Fibroblast of upper back skin (primary cell): ENCODE measurements at places on chromosomes 16 and 17.

GRCh38 chr16:74756203-74756602 lies 18.4 kb downstream of the FA2H start:
- no peak for DNase-seq

GRCh38 chr17:27846042-27846655 lies 45.8 kb upstream of the NOS2 start:
- DNase-seq: no peak

DNA sequence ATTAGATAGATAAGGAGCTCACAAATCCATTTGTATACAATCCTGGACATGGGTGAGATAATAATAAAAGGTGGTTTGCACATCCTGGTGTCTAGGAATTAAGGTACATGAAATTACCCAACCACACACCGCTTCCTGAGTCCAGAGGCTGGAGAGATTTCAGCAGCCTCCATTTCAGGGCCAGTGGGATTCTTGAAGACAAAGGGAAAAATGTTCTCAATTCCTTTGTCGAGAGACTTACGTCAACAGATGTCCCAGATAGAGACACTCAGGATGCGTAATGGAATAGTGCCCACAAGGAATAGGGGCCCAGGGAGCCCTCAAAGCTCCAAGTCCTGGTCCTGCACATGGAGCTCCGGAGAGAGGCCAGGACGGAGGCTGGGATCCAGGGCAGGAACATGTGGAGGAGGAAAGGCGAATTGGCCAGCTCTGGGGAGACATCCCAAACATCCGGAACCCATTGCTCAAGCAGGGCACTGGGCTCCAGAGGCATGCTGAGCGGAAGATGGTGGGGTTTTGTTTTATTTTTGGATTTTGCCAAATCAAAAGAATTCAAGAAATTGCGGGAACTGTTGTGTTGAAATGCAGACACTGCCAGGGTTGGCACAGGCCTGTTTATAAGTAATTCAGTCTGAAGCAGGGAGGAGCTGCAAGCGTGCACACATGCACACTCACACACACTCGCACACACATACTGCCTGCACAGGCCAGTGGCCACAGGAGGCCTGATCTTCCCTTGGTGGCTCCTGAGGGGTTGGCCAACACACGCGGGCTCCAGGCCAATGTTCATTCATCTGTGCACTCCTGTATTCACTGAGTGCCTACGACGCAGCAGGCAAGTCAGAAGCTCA lies 97.2 kb downstream of the NOG start:
- no peak for DNase-seq

DNA sequence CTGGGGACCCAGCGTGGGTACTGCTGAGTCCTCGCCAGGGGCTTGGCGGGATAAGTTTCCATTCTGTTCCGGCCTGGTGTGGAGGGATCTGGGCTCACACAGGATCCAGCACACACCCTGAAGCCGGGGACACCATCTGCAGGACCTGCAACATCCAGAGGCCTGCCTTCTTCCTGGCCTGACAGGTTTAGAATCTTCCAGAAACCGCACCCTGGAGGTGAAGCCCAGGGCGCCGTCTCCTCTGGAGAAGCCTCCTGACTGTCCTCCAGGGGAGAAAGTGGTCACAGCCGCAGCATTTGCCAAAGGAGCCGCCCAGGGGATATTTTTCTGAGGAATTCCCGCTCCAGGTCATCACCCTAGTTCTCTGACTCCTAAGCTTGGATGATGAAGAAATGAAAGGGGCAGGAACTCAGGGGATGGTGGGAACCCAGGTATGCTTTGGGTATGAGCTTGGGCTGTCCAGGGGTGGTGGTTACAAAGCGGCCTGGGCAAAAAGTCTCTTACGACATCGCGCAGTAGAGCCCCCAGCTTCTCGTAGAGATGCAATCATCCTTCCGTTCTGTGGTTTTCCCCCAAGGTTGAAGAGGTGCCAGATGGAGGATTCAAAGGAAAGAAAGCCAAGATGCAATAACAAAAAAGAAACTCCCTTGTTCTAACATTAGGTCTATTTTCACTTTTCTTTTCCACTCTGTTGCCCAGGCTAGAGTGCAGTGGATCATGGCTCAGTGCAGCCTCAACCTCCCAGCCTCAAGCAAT lies 9.1 kb upstream of the CRISPLD2 start:
- DNase-seq: peak; percentile 85

- no peak for DNase-seq
Observed at GRCh38 chr17:81033535-81034167, 1.3 kb upstream of the BAIAP2 start.

DNA sequence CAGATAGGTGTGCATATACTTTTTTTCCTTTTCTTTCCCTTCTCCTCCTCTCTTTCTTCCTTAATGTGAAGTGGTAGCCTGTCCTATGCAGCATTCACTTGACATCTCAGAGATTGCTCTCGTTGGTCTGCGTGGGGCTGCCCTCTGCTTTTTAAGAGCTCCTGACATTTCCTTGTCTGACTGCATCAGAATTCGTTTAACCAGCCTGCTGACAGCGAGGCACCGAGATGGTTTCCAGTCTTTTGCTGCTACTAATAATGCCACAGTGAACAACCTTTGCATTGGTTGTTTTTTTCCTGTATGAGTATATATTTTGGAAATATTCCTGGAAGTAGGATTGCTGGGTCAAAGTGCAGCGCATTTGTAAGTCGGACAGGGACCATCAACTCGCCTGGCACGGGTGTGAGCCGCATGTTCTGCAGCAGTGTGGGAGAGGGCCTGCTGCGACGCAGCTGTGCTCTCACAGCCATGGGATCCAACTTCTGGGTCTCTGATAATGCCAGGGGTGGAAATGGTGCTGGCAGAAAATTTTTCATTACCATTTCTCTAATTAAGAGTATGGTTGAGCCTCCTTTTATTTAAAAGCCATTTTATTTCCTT lies 154.3 kb downstream of the SNX29 start:
- DNase-seq: no peak

- DNase-seq: no peak
Observed at GRCh38 chr17:54795046-54795445, 105.6 kb upstream of the TOM1L1 start.
